Left lung (tissue), 14 donors: ENCODE measurements at places on chromosomes 5 and 9. TPM values are rescaled to one million over a fixed set of nuclear protein-coding genes. Genes with fewer than 3 reads are reported as not detected.

ZMAT2 gene
- 43.8 TPM for total RNA-seq

SHC3 gene
- 12.7 TPM for total RNA-seq

GRCh38 chr5:127324756-127325155 lies 34.2 kb downstream of the MEGF10 start:
- H3K27ac ChIP-seq = no peak overlapping the region
- no peaks in the 10 kb centered on the region for H3K36me3 ChIP-seq
- H3K4me3 ChIP-seq = no peak overlapping the region
- no peak for DNase-seq

PIP5KL1 gene
- 6.7 TPM for total RNA-seq

KYAT1 gene
- 6.2 TPM for total RNA-seq

PCA3 gene
- total RNA-seq = not detected

KIF3A gene
- 8.9 TPM for total RNA-seq

- DNase-seq = no peak
- H3K4me1 ChIP-seq = no peaks in the 10 kb centered on the region
- H3K27ac ChIP-seq = no peak overlapping the region
- no peaks in the 10 kb centered on the region for H3K36me3 ChIP-seq
Measured at GRCh38 chr9:36940500-36940853, 93.6 kb downstream of the PAX5 start.

DNA sequence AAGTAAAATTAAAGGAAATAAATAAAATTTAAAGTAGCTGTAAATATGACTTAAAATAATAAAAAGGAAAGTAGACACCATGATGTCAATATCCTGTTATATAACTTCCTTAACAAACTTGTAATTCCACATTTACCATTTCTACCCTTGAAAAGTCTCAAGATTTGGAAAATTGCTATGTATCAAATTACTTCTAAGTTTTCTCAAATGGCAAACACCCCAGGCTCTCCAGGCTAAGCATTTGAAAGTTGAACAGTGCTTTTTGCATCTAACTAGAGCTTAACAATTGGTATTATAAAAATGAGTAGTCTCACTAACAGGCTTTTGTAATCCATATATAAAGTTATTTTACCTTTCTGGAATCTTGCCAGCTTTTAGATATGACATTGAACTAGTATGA lies 41.5 kb upstream of the MACIR start:
- no peaks in the 10 kb centered on the region for H3K27me3 ChIP-seq
- no peak overlapping the region for H3K27ac ChIP-seq
- no peak overlapping the region for H3K4me3 ChIP-seq
- no peaks in the 10 kb centered on the region for H3K36me3 ChIP-seq
- H3K4me1 ChIP-seq = peaks cover under 1% of the 10 kb centered on the region

GRCh38 chr9:83992407-83992806 lies 11.8 kb downstream of the RMI1 start:
- H3K27me3 ChIP-seq = no peaks in the 10 kb centered on the region
- no peak for DNase-seq

IFNA21 gene
- total RNA-seq = not detected
